ENCODE measurements at places on chromosomes 1 and 21. TPM values are rescaled to one million over a fixed set of nuclear protein-coding genes. Genes with fewer than 3 reads are reported as not detected.

USH2A gene
- 0.04 TPM for total RNA-seq

SPATA1 gene
- total RNA-seq: 0.17 TPM

LDLRAD2 gene
- total RNA-seq: not detected

KLF17 gene
- not detected for total RNA-seq

TNFSF18 gene
- 0.29 TPM for total RNA-seq

KIAA1614 gene
- total RNA-seq: not detected

KLHL20 gene
- total RNA-seq: 10.6 TPM
